ENCODE measurements at places on chromosomes 2 and 18. TPM values are rescaled to one million over a fixed set of nuclear protein-coding genes. Genes with fewer than 3 reads are reported as not detected.

DNA sequence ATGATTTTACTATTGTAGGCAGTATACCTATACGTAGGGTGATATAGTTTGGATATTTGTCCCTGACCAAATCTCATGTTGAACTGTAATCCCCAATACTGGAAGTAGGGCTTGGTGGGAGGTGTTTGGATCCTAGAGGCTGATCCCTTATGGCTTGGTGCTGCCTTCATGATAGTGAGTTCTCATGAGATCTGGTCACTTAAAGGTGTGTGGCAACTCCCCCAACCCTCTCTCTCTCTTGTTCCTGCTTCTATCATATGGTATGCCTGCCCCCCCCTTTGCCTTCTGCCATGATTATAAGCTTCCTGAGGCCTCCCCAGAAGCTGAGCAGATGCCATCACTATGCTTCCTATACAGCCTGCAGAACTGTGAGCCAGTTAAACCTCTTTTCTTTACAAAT, 1.7 kb upstream of the SERPINB10 start:
- no peak for DNase-seq
- H3K36me3 ChIP-seq = no peaks in the 10 kb centered on the region
- no peaks in the 10 kb centered on the region for H3K27me3 ChIP-seq
- no peak overlapping the region for H3K4me3 ChIP-seq

- H3K4me3 ChIP-seq = no peak overlapping the region
- H3K36me3 ChIP-seq = no peaks in the 10 kb centered on the region
- no peak overlapping the region for H3K27ac ChIP-seq
- no peaks in the 10 kb centered on the region for H3K27me3 ChIP-seq
- H3K4me1 ChIP-seq = no peaks in the 10 kb centered on the region
Observed at GRCh38 chr2:13968811-13969210, 663.7 kb upstream of the LRATD1 start.

- no peaks in the 10 kb centered on the region for H3K4me1 ChIP-seq
- H3K27ac ChIP-seq = no peak overlapping the region
- no peaks in the 10 kb centered on the region for H3K36me3 ChIP-seq
- no peaks in the 10 kb centered on the region for H3K27me3 ChIP-seq
Observed at GRCh38 chr2:210559182-210559581, 2.8 kb downstream of the CPS1 start.

DNA sequence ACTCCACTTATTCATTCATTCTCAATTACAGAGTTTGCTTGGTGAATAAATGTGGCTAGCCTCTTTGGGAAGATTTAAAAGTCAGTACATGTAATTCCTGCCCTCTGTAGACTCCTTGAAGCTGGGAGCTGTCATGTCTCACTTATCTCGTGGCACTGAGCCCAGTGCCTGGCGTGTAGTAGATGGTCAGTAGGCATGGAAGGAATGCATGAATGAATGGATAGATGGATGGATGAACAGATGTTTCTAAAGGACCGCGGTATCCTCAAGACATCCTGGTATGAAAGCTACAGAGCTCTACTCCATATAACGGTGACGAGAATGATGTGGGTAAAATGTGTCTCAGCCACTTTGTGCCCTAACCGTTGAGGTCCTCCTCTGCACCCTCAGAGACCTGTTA, 83.0 kb downstream of the MARCO start:
- no peaks in the 10 kb centered on the region for H3K4me1 ChIP-seq
- no peak for DNase-seq
- no peak overlapping the region for H3K4me3 ChIP-seq
- H3K36me3 ChIP-seq = no peaks in the 10 kb centered on the region

Gene ALPI
- total RNA-seq = not detected

Gene BMP10
- total RNA-seq = not detected

GRCh38 chr18:66895631-66896030, 291.7 kb upstream of the CDH19 start:
- H3K27me3 ChIP-seq = no peaks in the 10 kb centered on the region
- no peaks in the 10 kb centered on the region for H3K4me1 ChIP-seq
- no peak for DNase-seq
- H3K27ac ChIP-seq = no peak overlapping the region
- H3K4me3 ChIP-seq = no peak overlapping the region

GRCh38 chr2:213121690-213122089, 29.7 kb downstream of the IKZF2 start:
- no peak for DNase-seq
- no peaks in the 10 kb centered on the region for H3K36me3 ChIP-seq
- H3K27me3 ChIP-seq = no peaks in the 10 kb centered on the region
- H3K27ac ChIP-seq = no peak overlapping the region
- no peak overlapping the region for H3K4me3 ChIP-seq
- peaks cover 9% of the 10 kb centered on the region for H3K4me1 ChIP-seq

Gene MOCOS
- total RNA-seq = 2.2 TPM

Gene RALB
- total RNA-seq = 44.0 TPM

GRCh38 chr2:234771176-234771575, 180.6 kb upstream of the SH3BP4 start:
- H3K36me3 ChIP-seq = no peaks in the 10 kb centered on the region
- H3K4me3 ChIP-seq = no peak overlapping the region
- peaks cover 24% of the 10 kb centered on the region for H3K4me1 ChIP-seq
- no peaks in the 10 kb centered on the region for H3K27me3 ChIP-seq

DNA sequence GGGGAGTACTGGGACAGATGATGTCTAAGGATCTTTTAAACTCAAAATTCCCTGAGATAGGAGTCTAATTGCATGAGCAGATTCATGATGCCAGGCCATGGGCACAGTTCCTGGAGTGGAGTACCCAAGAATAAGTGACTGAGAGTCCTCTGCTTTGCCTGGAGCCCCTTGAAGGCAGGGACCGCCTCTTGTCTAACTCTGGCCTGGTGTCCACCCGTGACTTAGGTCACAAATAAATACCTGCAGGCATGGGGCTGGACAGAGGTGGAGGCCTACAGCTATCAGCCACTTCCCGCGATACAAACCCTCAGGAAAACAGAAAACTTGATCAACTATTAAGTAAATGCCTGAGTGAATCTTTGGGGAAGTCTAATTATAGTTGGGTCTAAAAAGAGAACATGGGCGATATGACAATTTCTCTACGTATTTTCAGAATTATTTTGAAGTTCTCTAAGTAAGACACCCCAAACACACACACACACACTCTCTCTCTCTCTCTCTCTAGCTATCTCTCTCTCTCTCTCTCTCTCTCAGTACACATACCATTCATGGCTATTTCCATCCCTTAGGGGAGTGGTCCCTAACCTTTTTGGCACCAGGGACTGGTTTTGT, 1.8 kb upstream of the WIPF1 start:
- DNase-seq = no peak
- H3K36me3 ChIP-seq = no peaks in the 10 kb centered on the region
- no peaks in the 10 kb centered on the region for H3K27me3 ChIP-seq
- no peak overlapping the region for H3K4me3 ChIP-seq
- H3K27ac ChIP-seq = peak overlapping the region; percentile 29
- peaks cover 41% of the 10 kb centered on the region for H3K4me1 ChIP-seq

Gene ZAP70
- 16.7 TPM for total RNA-seq

DNA sequence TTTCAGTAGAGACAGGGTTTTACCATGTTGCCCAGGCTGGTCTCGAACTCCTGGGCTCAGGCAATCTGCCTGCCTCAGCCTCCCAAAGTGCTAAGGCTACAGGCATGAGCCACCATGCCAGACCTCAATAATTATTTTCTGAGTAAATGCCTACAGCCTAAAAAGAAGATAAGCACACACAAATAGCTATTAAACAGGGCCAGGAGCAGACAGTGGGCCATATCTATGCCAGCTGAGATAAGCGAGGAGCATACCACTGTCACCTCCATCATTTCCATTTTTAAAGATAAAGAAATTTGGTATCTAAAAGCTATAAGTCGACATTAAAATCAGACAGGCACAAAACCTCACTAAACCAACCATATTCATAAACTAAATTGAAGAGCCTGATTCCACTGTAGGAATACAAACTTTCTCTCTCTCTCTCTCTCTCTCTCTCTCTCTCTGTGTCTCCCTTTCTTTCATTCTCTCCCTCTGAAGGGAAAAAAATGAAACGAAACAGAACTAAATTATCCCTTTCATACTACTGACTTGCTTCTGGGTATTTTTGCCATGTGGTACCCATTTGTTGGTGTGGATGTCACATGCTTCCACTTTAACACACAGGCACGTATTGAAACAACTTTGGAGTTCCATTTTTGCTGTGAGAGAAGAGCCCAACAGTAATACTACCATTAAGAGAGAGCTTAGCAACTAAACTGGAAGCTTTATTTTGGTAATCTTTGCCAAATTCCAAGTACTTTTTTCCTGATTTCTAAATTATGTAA, 51.0 kb downstream of the FARSB start:
- no peak overlapping the region for H3K27ac ChIP-seq
- no peak for DNase-seq
- H3K36me3 ChIP-seq = no peaks in the 10 kb centered on the region
- H3K27me3 ChIP-seq = no peaks in the 10 kb centered on the region
- H3K4me3 ChIP-seq = no peak overlapping the region

GRCh38 chr2:26668041-26668440, 24.5 kb upstream of the KCNK3 start:
- no peaks in the 10 kb centered on the region for H3K27me3 ChIP-seq
- H3K27ac ChIP-seq = no peak overlapping the region
- H3K36me3 ChIP-seq = no peaks in the 10 kb centered on the region

DNA sequence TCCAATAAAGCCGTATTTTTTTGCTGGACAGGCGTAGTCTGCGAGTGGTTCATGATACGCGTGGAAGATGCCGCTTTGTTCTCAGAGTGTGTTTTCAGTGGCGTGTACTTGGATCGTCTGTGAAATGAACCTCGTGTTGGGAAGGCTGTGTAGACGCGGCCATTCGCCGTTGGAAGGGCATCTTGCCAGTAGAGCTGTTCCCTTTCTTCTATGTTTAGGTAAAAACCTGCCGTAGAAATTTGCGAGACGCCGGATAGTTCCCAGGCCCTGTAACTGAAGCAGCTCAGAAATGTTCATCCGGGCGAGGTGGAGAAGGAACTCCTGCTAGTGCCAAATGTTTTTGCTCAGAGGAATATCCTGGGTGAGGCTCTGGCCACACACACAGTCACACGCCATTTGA, 133.6 kb downstream of the NFATC1 start:
- peaks cover 10% of the 10 kb centered on the region for H3K4me1 ChIP-seq
- no peak for DNase-seq
- no peak overlapping the region for H3K27ac ChIP-seq
- no peaks in the 10 kb centered on the region for H3K27me3 ChIP-seq
- H3K36me3 ChIP-seq = no peaks in the 10 kb centered on the region
- H3K4me3 ChIP-seq = no peak overlapping the region

- H3K36me3 ChIP-seq = no peaks in the 10 kb centered on the region
- no peak for DNase-seq
- no peaks in the 10 kb centered on the region for H3K4me1 ChIP-seq
- H3K27ac ChIP-seq = no peak overlapping the region
- H3K4me3 ChIP-seq = no peak overlapping the region
- no peaks in the 10 kb centered on the region for H3K27me3 ChIP-seq
Observed at GRCh38 chr18:46422552-46423055, 234.4 kb downstream of the LOXHD1 start.

GRCh38 chr2:112626604-112627059, 19.1 kb upstream of the SLC20A1 start:
- peak overlapping the region; percentile 46 for H3K27ac ChIP-seq
- H3K36me3 ChIP-seq = no peaks in the 10 kb centered on the region
- no peaks in the 10 kb centered on the region for H3K27me3 ChIP-seq
- peaks cover 20% of the 10 kb centered on the region for H3K4me1 ChIP-seq
- DNase-seq = no peak
- no peak overlapping the region for H3K4me3 ChIP-seq

DNA sequence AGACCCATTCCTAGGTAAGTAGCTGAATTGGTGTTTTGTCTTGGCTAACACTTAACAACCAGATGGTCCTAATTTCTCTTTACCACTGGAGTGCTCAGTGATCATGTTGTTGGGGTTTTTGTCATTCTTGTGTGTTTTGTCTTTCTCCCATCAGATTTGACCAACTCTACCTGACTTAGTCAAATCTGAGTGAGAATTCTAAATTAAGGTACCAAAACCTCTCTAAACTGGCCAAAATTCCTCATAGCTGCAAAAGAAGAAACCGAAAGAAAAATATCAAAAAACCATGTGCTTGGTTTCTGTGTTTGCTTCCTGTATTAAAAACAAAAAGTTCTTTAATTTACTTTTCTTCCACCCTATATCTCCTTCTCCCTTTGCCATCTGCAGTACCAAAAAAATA, 350.7 kb upstream of the SPHKAP start:
- H3K36me3 ChIP-seq = no peaks in the 10 kb centered on the region
- DNase-seq = no peak
- H3K4me3 ChIP-seq = no peak overlapping the region
- no peaks in the 10 kb centered on the region for H3K27me3 ChIP-seq
- no peaks in the 10 kb centered on the region for H3K4me1 ChIP-seq

DNA sequence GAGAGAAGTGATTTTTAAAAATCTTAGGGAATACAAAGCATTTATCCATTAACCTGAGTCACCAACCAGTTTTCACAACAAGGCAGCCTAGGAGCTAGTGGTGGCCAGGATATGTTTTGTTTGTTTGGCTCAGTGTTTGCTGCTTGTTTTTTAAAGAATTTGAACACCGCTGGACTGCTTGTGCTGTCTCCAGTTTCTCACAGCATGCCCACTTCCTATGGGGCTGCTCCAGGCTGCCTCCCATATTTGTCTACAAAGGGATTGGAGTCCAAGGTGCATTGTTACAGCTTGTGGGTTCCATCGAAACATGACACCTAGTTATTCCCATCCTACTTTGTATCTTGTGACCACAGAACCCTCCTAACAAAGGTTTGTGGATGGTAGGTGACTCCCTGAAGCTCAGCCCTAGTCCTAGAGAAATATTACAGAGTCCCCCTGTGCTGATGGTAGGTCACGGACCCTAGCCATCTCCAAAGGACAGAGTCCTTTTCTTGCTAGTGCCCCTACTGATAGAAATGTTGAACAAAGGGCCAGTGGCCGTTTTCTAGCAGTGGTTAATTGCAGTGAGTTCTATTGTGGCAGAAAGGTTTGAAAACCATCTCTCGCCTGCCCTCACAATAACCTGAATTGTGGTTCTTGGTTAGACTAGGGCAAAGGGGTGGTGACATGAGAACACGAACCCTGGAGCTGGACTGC, 23.2 kb downstream of the GPR39 start:
- H3K4me1 ChIP-seq = no peaks in the 10 kb centered on the region
- peak; percentile 32 for DNase-seq
- no peaks in the 10 kb centered on the region for H3K27me3 ChIP-seq
- no peaks in the 10 kb centered on the region for H3K36me3 ChIP-seq
- no peak overlapping the region for H3K27ac ChIP-seq

GRCh38 chr2:75582840-75583239, 22.1 kb upstream of the EVA1A start:
- H3K36me3 ChIP-seq = no peaks in the 10 kb centered on the region
- H3K27me3 ChIP-seq = no peaks in the 10 kb centered on the region
- H3K4me1 ChIP-seq = no peaks in the 10 kb centered on the region
- H3K27ac ChIP-seq = no peak overlapping the region
- no peak overlapping the region for H3K4me3 ChIP-seq

- H3K36me3 ChIP-seq = no peaks in the 10 kb centered on the region
- no peak overlapping the region for H3K27ac ChIP-seq
- no peak overlapping the region for H3K4me3 ChIP-seq
- no peak for DNase-seq
- no peaks in the 10 kb centered on the region for H3K4me1 ChIP-seq
Observed at GRCh38 chr18:45312555-45313126, 302.6 kb upstream of the SLC14A2 start.

- no peaks in the 10 kb centered on the region for H3K4me1 ChIP-seq
- no peak overlapping the region for H3K27ac ChIP-seq
- no peak overlapping the region for H3K4me3 ChIP-seq
Observed at GRCh38 chr2:233542507-233542906, 24.1 kb downstream of the USP40 start.

Data from vagina (tissue), 2 donors.